Left kidney (tissue), 8 donors: ENCODE measurements at places on chromosomes 7 and 10.
A peak's percentile ranks its signal among the peaks of the same experiment; 100 is the strongest.

DNA sequence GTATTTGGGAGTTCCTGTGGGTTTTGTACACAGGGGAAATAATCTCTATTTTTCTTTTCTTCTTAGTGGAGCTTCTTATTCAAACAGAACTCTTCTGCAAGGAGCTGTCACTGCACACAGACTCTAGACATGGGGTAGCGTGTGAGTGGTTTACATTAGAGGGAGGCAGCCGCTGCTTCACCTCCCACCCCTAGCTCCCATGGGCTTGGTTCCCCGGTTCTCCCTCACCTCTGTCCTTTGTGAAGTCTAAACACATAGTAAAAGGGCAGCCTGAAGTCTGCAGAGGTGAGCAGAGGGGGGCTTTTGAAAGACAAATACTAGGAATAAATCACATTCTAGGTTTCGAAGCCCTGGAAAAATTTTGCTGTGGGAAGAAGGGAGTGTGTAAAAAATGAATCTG is 5.5 kb downstream of the ASB4 start:
- no peak for DNase-seq

DNA sequence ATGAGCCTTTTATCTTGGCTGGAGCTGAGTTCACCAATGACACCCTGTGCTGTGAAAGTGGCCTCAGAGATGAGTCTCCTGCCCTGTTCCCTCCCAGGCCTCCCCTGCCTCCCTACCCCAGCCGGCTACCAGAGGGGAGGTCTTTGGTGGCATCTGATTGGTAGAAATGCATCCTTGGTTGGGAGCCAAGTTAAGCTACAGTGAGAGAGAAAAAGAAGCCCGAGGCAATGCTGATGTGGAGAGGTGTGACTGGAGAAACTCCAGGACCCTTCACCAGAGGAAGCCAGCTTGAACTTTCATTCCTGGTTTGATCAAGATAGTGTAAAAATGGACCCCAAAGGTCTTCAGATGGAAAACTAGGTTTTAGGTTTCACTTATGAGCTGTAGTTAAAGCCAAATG is 191.1 kb upstream of the TCF7L2 start:
- no peak for DNase-seq

- no peak for DNase-seq
Observed at GRCh38 chr10:75736151-75736640, 304.8 kb downstream of the LRMDA start.

- DNase-seq, result no peak
Observed at GRCh38 chr10:53843736-53844362, 957.2 kb downstream of the PCDH15 start.

- no peak for DNase-seq
Observed at GRCh38 chr7:137453356-137453755, 109.8 kb upstream of the PTN start.

GRCh38 chr10:75051308-75051707 is 60.1 kb upstream of the SAMD8 start:
- DNase-seq, result no peak

DNA sequence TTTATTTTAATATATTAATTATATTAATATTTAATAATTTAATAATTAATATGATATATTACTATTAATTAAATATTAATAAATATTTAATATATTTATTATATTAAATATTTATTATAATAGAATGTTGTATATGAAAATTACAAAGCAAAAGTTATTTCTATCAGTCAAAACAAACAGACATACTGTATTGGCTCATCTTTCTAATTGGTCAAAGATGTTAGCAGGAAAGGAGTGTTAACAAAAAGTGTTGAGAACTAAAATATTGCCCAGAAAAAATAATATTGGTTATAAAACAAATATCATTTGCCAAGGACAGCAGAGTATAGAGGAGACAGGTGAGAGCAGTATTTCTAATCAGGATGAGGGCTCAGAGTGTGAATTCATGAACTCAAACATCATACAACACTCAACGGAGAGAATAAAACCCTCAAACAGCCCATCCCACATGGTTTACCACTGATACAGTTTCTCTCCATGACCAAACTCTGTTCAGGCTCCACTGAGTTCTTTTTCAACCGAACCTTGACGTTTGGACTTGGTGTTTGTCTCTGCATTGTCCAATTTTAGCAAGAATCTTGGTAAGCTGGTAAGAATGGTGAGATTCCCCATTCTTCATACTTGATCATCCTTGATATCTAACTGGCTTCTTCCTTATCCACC is 58.0 kb downstream of the TSPAN12 start:
- DNase-seq, result no peak

DNA sequence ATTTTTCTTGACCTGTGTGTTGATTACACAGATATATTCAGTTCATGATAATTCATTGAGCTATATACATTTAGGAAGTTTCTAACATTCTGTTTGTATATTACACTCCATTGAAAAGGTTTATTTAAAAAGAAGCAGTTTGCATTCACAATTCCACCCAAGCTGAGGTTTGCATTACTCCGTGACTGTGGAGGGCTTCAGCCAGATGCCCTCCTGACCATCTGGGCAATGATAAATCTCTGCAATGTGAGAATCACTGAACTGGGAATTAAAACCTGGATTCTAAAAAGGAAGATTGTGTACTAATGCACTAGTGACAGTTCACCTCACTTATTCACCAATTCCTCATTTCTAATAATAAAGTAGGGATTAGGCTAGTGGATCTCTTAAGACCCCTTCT is 36.4 kb upstream of the CYP2C9 start:
- no peak for DNase-seq

- DNase-seq, result peak; percentile 29
Observed at GRCh38 chr7:68258609-68259008, 1262.0 kb downstream of the TYW1 start.

- no peak for DNase-seq
Observed at GRCh38 chr7:50480797-50481196, 30.6 kb upstream of the FIGNL1 start.

GRCh38 chr10:114655671-114656070 is 2.4 kb downstream of the ABLIM1 start:
- DNase-seq, result no peak

DNA sequence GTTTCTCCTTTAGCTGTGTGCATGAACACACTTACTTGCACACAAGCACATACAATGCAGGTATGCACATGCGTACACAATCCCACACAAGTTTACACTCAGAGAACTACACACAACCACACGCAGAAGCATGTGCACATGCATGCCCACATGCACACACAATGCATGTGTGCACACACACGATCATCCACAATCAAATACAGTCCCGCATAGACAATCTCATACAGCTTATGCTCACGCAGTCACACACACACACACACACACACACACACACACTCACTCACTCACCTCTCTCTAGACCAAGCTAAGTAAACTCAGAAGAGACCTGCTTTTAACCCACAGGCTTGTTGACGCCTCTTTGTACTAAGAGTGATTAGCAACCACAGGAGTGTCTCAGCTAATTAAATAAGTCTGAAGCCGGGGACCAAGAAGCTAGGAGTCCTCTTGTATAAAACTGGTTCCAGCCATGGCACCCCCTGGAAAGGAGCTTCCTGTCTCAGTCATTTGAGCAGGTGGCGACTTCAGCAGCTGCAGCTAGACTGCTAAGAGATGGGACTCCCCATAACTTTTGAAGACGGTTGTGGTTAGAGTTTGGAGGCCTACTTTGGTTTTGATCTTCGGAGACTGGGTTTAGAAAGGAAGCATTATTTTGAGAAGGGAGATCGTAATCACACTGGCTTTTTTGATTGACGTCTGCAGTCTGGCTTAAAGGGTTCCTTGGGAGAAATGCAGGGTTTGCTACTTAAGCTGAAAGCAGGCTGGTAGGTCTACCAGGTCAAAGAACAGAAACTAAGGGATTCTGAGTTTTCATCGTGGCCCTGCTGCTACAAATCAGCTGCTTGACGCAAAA is 82.3 kb upstream of the ADRB1 start:
- no peak for DNase-seq

- DNase-seq, result no peak
Observed at GRCh38 chr10:43574906-43575305, 490 bp upstream of the ZNF239 start.

- DNase-seq, result no peak
Observed at GRCh38 chr10:44049301-44050015, 335.4 kb downstream of the CXCL12 start.

DNA sequence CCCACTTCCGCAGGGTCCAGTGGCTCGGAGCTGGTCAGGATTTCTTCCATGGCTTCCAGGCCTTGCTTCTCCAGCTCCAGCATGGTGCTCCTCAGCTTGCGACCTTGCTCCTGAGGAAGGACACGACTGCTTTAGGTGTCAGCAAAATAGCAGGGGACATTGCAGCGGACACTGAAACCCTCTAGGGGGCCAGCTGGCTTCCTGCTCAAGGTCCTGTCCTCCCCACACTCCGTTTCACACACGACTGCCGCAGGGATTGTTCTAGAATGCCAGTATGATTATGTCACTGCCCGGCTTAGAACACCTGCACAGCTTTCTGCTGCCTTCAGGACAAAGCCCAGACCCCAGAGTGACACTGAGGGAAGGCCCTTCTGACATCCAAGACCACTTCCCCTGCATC is 65.6 kb downstream of the SCRN1 start:
- DNase-seq, result no peak

GRCh38 chr7:17590221-17590620 is 291.8 kb downstream of the AHR start:
- no peak for DNase-seq

DNA sequence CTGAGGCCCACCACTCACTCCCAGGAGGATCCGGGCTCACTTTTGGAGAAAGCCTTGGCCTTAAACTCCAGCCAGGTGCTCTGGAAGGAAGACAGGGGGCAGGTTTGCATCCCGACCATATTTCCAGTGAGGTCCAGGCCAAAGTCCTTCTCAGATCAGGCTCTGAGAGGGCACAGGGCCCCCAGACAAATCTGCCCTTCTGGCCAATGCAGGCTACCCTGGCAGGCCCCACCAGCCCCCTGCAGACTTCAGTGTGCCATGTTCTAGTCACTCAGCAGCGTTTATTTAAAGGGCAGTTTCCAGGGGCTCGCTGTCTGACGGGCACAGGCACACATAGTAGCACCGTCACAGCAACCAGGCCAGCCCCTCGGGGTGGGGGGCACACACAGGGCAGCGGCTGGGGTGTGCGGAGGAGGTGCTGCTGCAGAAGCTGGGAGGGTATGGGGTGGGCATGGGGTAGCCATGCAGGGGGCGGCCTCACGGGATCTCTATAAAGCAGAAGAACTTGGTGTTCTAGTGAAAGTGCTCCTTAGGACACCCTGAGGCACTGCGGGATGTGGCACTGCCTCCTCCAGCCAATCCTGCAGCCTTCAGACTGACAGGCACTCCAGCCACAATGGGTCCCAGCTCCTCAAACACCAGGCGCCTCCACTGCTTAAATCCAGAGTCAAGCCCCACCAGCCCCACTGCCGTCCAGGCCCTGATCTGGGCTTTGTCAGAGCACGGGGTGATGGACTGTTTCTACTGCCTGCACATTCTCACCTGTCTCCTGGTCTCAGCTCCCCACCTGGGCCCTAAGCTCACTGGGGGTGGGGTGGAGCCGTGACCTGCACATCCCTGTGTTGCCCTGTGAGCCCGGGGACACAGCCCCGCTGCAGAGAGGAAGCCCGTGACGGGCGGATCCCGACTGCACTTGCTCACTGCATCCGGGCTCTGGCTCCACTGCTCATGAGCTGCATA is 9.6 kb upstream of the PYROXD2 start:
- no peak for DNase-seq

DNA sequence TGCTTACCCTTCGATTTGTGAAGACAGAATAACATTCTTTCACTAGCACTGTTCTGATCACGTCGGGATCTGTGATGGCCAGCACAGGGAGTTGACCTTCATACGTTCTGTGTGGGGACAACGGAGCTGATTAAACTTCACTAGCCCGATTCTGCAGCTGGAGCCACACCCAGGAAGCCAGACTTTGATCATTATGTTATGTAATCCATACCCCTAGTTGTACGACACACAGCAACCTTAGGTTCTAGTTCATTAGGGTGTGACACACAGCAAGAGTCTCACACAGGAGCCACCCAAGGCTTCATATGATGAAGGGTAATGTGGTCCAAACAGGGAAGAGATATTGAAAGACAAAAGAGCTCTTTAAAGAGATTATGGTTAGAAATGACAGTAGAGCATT is 7.2 kb downstream of the CYP3A5 start:
- no peak for DNase-seq

DNA sequence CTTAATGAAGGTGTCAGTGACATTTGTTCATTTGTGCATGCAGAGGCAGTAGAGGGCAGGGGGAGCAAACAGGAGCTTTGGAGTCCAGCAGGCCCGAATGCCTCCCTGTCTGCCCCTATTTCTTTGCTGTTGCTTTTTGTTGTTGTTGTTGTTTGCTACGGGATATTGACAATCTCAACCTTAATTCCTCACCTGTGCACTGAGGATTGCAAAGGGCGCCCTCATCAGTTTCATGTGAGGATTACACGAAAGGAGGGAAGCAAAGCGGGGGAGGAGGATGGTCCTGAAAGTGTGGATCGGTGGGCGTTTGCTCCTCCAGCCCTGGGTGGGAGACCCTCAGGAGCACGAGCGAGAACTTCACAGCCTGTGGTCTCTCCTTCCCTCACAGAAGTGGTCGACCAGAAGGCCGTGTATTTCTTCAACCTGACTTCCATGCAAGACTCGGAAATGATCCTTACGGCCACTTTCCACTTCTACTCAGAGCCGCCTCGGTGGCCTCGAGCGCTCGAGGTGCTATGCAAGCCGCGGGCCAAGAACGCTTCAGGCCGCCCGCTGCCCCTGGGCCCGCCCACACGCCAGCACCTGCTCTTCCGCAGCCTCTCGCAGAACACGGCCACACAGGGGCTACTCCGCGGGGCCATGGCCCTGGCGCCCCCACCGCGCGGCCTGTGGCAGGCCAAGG is 9.6 kb downstream of the GDF10 start:
- DNase-seq, result no peak

DNA sequence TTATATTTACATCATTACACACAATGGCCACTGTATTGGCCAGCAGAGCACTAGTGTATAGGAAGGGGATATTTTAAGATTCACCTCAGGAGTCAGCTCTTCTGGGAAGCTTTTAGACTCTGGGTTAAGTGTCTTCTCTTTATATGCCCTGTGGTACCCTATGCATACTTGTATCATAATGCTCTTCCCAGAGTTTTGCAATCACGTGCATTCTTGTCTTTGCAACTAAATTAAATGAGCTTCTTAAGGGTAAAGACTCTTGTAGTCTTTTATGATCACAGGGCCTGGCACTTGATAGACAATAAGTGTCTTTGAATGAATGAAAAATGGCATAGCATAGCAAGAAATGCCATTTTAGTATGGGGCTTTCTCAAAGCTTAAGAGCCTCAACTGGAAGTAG is 35.4 kb upstream of the ARMS2 start:
- DNase-seq, result no peak

DNA sequence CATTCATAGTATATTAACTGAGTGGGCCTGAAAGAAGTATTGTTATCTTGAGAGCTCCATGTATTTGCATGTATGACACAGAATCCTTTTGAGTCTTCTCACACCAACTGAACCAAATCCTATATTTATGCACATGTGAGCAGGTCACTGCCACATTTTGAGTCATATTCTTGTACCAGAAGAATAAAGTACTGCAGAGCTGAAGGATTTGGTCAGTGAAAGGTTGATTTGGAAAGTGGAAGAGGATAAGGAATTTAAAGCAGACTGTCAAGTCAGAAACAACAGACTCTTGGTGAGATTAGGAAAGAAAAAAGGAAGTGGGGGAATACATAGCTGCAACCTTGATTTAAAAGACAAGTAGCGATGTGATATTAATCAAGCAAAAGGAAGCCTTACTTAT is 121.8 kb downstream of the ARID5B start:
- no peak for DNase-seq
